H4 (cell line): ENCODE measurements at places on chromosomes 2 and 18.

DNA sequence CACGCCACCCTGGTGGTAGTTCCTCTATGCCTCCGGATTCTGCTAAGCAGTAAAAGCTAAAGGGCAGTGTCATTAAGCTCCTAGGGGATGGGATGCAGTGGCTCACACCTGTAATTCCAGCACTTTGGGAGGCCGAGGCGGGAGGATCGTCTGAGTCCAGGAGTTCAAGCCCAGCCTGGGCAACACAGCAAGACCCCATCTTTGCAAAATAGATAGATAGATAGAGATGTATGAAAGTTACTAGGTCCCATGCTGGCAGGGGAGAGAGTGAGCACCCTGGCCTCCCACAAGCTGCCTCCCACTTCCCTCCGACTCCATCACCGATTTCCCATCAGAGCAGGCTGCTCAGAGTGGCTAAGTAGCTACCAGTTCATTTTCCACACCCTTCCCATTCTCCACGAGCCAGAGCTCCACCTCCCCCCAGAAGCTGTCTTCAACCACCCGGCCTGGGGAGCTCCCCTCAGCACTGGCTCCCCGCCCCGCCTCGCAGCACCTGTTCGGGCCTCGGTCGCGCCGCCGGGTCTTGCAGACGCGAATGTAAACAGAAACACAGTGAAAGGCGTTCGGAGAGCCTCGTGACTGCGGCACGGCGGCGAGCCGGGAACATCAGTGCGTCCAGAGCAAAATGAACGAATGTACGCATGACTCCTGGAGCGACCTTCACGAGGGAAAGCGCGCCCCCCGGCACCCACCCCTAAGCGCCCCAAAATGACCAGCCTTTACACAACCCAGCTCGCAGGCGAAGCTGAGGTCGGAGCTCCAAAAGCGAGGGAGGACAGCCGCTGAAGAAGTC lies 598 bp upstream of the CEP68 start:
- DNase-seq = no peak

- DNase-seq = no peak
These were observed 8.1 kb downstream of the MBP start for GRCh38 chr18:77124452-77124922.

- no peak for DNase-seq
These were observed 145.1 kb downstream of the CDC42EP3 start for GRCh38 chr2:37526323-37526722.

- DNase-seq = peak; percentile 8
These were observed 133.7 kb downstream of the FBXO15 start for GRCh38 chr18:74013955-74014354.

DNA sequence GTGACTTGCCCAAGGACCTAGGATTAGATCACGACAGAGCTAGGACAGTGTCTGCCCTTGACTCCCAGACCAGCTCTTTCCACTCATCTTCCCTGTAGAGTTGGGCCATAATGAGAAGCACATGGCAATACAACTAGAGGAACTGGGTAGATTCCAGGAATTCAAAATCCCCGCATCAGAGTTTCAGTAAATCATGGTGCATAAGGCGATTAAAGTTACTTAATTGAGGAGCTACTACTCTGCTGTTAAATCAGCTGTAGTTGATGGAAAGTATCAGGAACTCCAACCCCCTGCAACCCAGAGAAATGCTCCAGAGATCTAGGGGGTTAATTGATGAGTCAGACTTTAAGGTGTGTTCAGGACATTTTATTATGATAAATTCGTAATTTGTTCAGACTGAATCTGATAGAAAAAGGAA lies 5.7 kb downstream of the ANTXR1 start:
- DNase-seq = no peak

DNA sequence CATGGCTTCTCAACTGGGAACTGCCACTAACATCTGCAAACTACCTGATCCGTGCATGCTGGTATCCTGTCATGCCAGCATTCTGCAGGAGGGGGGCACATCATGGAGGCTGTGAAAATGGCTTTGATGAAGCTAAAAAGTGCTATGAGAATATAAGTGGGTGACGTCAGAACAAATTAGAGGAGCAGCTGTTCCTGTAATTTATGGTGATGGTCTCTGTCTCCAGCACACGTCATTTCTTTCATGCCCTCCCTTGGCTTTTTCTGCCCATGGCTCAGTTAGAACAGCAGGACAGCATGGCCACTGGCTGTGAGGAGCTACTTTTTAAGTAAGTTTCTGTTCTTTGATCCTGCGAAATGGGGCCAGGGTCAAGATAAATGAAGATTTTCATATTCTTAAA lies 466.3 kb downstream of the THSD7B start:
- DNase-seq = no peak

GRCh38 chr2:10909050-10909995 lies 2.4 kb upstream of the KCNF1 start:
- DNase-seq = no peak

- no peak for DNase-seq
These were observed 90.7 kb upstream of the CTDP1 start for GRCh38 chr18:79588636-79589481.

DNA sequence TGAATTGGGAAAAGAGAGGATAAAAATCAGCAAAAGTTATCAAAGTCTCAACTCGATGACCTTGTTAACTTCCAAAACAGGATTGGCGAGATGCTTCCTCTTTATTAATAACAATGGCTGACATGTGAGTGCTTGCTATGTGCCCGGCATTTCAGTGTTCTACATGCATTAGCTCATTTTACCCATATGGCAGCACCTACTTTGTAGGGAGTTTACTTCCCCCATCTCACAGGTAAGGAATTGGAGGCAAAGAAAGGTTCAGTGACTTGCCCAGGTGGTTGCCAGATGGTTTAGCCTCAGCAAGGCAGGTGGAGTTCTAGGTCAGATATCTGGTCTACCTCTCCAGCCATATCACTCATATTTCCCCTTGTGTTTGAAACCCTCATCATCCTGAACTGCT lies 12.4 kb downstream of the TFCP2L1 start:
- DNase-seq = no peak

- no peak for DNase-seq
These were observed 306.7 kb upstream of the THUMPD2 start for GRCh38 chr2:40085786-40086185.
